ENCODE measurements at places on chromosomes 11 and 22.

- no peak for DNase-seq
Observed at GRCh38 chr11:86672007-86672621, at the start of gene ME3. TSS of gene ME3 (minus strand) at chr11:86672616.

DNA sequence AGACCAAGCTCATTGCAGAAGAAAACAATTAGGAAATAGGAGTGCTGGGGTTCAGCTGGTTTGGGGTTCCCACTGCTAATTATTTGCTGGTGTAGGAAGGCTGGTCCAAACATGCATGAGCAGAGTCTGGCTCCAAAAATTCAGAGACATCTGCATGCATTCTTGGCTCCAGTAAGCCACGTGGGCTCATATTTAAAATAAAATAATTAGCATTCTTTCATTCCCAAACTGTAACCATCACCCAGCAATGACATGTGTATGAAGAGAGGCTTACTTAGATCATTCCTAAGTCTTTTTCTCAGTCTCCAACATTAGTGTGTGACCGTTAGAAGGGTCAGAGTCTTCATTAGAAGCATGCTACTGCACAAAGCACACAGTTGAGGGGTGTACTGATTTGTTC is 58.4 kb downstream of the EFCAB6 start:
- no peak for DNase-seq

GRCh38 chr22:17641269-17641668 is 2.7 kb downstream of the BCL2L13 start:
- DNase-seq, result no peak

DNA sequence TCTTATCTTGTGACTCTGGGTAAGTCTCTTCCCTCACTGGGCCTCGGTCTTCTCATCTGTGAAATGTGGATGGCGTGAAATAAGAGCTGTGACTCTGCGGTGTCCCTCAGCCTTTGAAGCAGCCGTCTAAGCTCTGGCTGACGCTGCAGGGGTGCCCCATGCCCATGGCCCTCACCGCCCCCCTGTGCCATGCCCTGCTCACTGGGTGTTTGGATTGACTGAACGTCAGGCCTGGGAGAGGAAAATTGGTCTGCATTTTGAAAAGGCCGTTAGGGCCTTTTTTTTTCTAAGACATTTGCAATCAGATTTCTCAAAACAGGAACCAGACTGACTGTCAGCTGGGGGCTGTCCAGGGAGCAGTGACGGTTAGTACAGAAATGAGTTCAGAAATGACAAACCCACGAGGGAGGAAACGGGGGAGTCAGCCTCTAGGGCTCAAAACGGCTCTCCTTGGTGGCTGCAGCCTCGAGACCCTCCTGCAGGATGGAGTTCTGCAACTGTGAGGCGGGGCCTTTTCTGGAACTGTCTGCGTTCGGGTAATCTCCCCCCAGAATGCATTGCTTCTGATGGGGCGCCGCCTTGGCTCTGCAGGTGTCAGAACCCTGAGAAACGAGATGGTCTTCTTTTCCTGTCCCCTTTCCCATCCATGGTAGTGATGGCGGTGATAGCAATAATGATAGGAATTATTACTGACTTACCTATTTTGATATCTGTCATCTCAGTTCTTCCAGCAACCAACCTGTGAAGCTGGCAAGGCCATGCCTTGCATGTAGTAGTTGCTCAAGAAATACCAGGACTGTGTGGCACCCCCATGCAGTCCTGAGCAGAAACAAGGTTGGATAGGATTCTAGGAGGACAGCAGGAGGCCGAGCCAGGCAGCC is 2.0 kb downstream of the GRK2 start:
- DNase-seq, result no peak

- DNase-seq, result no peak
Observed at GRCh38 chr11:72061739-72062396, 18.5 kb downstream of the NUMA1 start.

GRCh38 chr11:90391756-90392155 is 168.9 kb upstream of the CHORDC1 start:
- DNase-seq, result no peak

DNA sequence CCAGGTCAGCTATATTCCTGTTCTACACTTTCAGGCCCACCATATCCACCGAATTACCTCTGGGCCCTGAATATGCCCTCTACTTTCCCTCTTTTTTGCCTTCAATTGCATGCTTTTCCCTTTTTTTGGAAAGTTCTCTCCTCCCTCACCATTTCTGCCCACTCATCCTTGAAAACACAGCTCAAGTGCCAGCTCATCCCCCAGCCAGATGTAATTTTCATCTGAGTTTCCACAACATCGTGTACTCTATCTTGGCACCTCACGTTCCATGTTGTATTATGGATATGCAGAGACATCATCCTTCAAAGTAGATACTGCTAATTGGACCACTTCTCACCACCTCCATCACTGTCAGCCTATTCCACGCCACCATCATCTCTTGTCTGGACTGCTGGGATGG is 129.8 kb upstream of the HSD17B12 start:
- DNase-seq, result no peak

DNA sequence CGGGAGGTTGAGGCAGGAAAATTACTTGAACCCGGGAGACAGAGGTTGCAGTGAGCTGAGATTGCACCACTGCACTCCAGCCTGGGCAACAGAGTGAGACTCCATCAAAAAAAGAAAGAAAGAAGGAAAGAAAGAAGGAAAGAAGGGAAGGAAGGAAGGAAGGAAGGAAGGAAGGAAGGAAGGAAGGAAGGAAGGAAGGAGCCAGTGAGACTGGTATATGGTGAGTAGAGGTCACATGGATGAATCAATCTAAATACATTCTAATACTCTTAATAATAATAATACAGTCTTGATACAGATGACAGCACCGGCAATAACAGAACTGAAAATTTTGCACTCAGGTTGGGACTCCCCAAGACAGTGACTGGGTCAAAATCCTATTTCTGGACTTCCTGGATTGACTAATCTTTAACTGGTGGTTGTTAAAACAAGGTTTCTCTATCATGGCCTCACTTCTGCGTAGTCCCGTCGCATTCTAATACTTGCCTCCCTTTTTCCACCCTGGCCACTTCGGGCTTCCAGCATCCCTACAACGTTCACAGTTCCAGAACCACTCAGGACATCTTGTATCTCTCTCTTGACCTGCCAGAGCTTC is 53.5 kb upstream of the EIF3M start:
- no peak for DNase-seq

DNA sequence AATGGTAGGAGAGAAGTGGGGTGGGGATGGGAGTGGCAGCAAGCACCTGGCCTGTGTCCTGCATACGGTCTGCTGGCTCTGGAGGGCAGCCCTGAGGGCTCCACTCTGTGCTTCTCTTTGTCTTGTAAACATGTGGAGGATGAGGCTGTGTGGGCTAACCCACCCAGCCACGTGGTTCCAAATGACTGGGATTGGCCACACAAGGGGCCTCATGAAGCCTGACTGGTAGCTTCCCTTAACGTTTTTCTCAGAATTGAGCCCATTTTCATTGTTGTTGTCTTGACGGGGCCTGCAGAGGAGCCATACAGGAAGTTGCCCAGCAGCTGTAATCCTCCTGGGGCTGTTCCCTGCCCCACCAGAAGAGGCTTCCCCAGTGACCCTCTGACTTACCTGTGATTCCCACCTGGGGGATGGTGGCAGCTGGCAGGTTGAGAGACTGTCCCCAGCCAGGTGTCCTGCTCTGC is 18.0 kb downstream of the DERL3 start:
- DNase-seq, result no peak

DNA sequence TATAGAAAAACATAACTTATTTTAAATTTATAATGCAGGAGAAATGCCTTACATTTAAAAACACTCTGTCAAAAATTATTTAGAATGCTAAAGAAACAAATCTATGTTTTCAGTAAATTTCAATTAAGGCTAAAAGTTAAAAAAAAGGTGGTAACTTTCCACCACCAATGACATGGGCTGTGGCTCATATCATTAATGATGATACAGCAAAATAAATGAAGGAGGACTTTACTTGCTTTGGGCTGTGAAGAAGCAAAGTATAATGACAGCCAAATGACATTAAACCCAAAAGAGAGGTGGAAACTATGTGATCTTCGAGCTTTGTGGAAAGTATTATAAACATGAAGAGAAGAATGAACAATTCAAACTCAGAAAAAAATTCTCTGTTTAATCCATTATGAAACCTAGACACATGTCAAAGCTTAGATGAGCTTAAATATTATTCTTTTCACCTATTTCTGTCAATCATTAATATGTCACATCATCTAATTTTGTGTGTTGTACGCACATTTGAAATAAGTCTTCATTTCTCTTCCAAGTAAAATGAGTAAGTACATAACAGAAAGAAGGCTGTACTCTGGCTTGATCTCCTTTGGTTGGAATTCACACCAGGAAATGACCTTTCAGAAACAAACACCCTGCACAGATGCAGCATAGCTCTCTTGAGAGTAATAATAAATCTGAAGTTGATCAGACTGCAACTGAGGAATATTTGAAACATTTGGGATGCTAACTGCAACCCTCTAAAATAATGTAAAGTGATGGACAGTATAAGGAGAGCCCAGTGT is 265.8 kb downstream of the TTC28 start:
- DNase-seq, result no peak

DNA sequence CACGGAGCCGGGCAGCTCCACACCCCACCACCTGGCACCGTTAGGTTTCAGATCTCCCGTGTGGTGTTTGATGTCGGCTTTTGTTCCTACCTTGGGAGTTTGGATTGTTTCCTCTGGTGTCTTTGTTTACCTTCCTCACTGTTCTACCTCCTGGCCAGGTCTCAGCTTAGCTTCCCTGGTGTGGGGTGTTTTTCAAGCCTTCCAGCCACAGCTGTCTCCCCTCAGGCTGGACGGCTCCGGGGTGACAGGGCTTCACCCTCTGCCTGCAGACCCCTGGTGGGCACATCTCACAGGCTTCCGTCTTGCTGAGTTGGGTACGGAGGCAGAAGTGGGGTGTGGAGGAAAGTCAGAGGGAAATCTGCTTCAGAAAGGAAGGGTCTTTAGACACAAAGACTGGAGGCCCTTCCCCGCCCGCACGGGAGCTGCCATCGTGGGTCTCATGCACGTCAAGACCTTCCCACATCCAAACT is 59.6 kb upstream of the EMID1 start:
- no peak for DNase-seq

GRCh38 chr22:44574640-44575380 is 76.8 kb upstream of the RTL6 start:
- no peak for DNase-seq

- DNase-seq, result peak; percentile 86
Observed at GRCh38 chr11:57644748-57645688, 4.7 kb downstream of the YPEL4 start.

GRCh38 chr11:110766316-110766715 is 54.1 kb upstream of the ARHGAP20 start:
- no peak for DNase-seq

DNA sequence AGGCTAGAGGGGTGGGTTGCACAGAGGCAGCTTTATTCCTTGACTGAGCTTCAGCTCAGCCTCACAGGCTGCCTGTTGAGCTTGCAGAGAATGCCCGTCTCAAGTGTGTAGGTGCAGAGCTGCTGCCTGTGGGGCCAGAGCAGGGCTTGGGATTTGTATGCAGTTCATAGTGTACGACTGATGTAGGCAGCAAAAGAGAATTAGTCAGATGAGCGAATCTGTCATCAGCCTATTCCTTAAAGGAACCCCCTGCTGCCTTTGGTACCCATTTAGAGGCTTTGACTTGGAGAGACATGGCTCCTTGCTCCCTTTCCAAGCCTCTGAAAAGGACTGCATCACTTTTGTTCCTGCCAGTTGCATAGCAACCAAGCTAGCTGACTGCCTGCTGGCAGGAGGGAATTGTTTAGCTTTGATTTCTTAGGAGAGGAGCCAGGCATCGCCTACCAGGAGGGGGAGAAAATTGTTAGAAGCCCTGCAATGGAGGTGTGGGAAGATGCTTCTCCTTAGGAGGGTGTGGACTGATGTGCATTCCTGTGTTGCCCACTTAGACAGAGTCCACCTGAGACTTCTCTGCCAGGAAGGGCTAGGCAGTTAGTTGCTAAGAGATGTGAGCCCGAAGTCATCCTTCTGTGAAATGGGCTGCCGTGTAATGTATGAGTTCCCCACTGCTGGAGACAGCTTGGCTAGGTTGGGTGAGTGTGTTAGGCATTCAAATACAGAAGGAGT is 10.9 kb downstream of the ACO2 start:
- no peak for DNase-seq

DNA sequence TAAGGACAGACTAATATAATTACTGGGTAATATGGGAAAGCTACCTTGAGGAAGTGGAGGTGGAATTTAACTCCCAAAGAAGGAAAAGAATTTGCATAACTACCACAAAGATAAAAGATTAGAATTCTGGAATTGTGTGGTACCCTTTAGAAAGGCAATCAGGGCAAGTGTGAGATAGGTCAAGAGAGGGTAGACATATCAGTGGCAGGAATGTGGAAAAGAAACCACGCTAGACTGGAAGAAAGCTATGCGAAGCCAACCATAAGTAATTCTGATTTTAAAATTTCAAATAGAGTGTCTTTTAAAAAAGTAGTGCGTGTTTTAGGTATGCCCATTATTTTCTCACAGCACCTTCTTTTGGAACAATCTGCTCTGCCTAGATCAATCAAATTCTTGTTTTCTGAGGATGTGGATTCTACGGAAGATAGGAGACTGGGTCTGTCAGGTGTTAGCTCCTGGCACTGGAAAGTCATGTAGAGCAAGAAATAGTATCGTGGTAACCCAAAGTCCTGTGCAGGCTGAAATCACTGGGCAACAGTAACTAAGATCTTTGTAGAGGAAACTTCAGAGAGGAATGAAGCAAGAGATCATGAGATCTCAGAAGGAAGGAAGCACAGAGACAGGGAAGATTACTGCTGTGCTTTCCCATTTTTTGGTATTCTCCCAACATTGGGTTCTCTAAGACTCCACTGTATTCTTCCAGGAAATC is 111.3 kb upstream of the MTMR2 start:
- no peak for DNase-seq

DNA sequence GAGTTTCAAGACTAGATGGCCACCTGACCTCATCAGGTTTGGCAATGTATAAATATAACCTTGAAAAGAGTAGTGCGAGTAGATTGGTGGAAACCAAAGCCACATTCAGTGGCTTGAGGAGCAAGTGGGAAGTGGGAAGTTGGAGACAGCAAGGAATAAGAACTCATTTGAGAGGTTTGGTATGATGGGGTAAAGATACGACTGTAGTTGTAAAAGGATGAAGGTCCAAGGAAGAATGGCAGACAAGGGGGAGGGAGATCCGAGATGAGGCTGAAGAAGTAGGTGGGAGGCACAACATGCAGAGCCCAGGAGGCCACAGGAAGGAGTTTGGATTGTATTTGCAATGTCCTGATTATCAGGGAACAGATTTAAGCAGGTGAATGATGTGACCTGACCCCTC is 20.8 kb downstream of the RASSF10 start:
- no peak for DNase-seq

- no peak for DNase-seq
Observed at GRCh38 chr11:34856251-34856650, 59.9 kb downstream of the APIP start.

Measured in stimulated activated CD8-positive, alpha-beta memory T cell treated with anti-CD3 and anti-CD28 coated beads, Interleukin-4, amount 100 ng/mL, for 1 hour (primary cell).